Colonic mucosa (tissue), 4 donors: ENCODE measurements at places on chromosomes 12 and 14.

- no peak overlapping the region for H3K4me3 ChIP-seq
- H3K27me3 ChIP-seq, result no peaks in the 10 kb centered on the region
- no peaks in the 10 kb centered on the region for H3K4me1 ChIP-seq
- H3K27ac ChIP-seq, result no peak overlapping the region
- H3K36me3 ChIP-seq, result no peaks in the 10 kb centered on the region
These were observed 31.0 kb upstream of the TMTC2 start for GRCh38 chr12:82655751-82656150.

DNA sequence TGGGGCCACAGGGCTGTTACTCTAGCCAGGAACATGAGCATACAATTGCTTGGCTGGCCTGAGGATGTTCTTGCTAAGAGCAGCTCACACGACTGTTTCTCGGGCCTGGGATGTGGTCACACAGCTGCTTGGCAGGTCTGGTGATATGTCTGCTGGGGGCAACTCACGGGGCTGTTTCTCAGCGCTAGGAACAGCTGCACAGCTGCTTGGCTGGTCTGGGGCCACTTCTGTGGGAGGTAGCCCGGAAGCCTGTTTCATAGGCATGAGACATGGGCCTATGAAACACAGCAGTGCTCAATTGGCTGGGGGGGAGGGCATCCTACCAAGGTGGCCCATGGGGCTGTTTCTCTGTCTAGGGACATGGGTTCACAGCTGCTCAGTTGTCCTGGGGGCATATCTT, 73.4 kb upstream of the DDHD1 start:
- H3K36me3 ChIP-seq, result no peaks in the 10 kb centered on the region
- no peak overlapping the region for H3K4me3 ChIP-seq
- H3K27ac ChIP-seq, result no peak overlapping the region
- DNase-seq, result no peak
- no peaks in the 10 kb centered on the region for H3K4me1 ChIP-seq

DNA sequence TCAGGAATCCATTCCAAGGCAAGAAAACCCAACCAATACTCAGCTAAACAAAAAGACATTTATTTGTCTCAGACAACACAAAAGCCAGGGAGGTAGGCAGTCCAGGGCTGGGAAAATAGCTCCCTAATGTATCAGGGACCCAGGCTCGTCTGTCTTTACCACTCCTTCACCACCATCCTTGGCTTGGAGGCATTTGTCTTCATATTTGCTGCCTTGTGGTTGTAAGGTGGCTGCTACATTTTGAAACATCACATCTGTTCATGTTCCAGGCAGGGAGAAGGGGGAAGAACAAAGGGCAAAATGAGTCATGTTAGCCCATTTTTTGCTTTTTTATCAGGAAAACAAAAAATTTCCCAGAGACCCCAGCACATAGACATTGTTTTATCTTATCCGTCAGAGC, 44.8 kb upstream of the PCED1B start:
- H3K27me3 ChIP-seq, result no peaks in the 10 kb centered on the region
- H3K4me1 ChIP-seq, result no peaks in the 10 kb centered on the region
- no peak overlapping the region for H3K4me3 ChIP-seq
- no peak overlapping the region for H3K27ac ChIP-seq

- no peak overlapping the region for H3K4me3 ChIP-seq
- H3K4me1 ChIP-seq, result peaks cover 3% of the 10 kb centered on the region
- H3K27me3 ChIP-seq, result no peaks in the 10 kb centered on the region
- no peaks in the 10 kb centered on the region for H3K36me3 ChIP-seq
These were observed 100.4 kb downstream of the FBXL14 start for GRCh38 chr12:1493781-1494565.
